Hepatocyte (in vitro differentiated cells): ENCODE measurements at places on chromosomes 4 and X. TPM values are rescaled to one million over a fixed set of nuclear protein-coding genes. Genes with fewer than 3 reads are reported as not detected.

DNA sequence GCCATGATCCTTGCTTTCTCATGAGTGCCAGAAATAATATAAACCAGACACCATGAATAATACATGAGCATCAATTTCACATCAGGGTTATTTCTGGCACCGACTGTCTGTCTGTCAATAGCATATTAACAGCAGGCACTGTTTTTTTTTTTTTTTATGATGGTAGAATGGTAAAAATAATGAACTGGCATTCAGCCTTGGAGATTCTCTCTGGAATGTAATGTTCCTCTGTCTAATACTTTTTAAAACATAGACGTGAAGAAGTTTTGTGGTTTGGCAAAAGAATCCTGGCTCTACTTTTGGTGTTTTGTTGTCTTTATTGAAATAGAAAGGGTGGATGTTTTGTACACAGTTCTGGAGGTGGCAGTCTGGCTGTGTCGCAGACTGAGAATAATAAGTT, 874.6 kb upstream of the PRKX start:
- DNase-seq: no peak
- no peaks in the 10 kb centered on the region for H3K4me1 ChIP-seq
- H3K27me3 ChIP-seq: no peaks in the 10 kb centered on the region
- no peak overlapping the region for H3K27ac ChIP-seq

GRCh38 chrX:65508851-65509250, 25.7 kb downstream of the LAS1L start:
- no peaks in the 10 kb centered on the region for H3K4me1 ChIP-seq
- no peaks in the 10 kb centered on the region for H3K36me3 ChIP-seq
- no peak for DNase-seq
- H3K4me3 ChIP-seq: no peak overlapping the region

GRCh38 chr4:61143461-61143860, 56.7 kb upstream of the ADGRL3 start:
- H3K4me3 ChIP-seq: no peak overlapping the region
- no peaks in the 10 kb centered on the region for H3K36me3 ChIP-seq
- no peaks in the 10 kb centered on the region for H3K27me3 ChIP-seq

GRCh38 chrX:41033299-41033698, 51.9 kb upstream of the USP9X start:
- no peak overlapping the region for H3K27ac ChIP-seq
- no peak for DNase-seq
- H3K4me1 ChIP-seq: no peaks in the 10 kb centered on the region

DNA sequence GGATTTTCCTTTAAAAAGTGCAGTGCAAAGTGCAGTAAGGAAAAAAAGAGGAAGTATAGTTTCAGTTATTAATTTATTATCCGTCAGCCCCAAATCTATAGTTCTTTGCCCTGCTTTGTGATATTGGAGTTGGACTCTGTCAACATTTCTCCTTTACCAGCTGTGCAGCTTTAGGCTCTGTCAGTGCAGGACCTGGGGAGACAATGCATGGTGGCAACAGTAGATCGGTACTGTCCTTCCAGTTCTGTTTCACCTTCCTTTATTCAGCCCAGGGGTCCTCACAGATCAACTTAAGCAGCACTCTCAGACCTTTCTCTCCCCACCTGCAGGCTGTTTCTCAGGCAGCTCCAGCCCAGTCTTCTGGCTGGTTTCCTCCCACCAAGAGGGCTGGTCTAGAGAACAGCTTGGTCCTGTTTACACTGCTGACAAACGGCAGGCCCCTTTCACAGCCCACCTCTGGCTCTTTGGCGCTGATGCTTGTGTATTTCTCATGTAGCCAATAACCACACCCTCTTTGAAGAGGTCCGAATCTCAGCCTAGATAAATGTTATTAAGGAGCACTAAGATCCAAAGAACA, 71.6 kb downstream of the MCUB start:
- H3K4me3 ChIP-seq: no peak overlapping the region
- no peak overlapping the region for H3K27ac ChIP-seq
- no peaks in the 10 kb centered on the region for H3K4me1 ChIP-seq
- no peaks in the 10 kb centered on the region for H3K27me3 ChIP-seq

DNA sequence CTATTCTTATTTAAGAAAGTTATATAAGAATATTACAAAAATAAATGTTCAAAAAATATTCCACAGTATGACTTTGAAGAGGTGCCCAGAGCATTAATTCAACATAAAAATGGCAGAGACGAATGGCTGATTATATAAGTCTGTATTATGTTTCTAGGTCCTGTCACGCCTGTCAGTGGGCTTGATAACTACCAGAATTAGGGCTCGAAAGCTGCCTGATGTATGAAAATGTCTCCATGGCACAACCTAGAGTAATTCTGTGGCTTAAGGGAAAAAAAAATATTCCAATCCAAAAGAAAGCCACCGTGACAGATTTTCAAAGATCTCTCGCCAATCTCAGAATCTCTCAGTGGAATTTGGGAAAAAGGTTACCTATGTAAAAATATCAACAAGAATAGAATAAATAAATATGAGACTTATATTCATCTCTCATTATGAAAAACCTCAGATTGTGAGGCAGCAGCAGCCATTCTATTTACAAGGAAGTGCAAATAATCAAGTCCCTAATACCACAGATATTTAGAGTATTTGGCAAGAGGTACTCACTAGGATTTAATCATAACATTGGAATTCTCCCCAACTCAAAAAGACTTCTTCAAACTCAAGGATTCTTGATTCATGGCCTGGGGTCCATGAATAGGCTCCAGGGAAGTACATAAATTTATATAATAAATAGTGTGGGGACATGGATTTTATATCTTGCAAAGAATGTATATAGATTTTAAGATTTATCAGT, 489.1 kb upstream of the INTU start:
- no peaks in the 10 kb centered on the region for H3K4me1 ChIP-seq
- H3K27ac ChIP-seq: no peak overlapping the region
- DNase-seq: no peak
- no peaks in the 10 kb centered on the region for H3K36me3 ChIP-seq
- H3K4me3 ChIP-seq: no peak overlapping the region
- H3K27me3 ChIP-seq: no peaks in the 10 kb centered on the region

- H3K36me3 ChIP-seq: no peaks in the 10 kb centered on the region
- H3K4me3 ChIP-seq: no peak overlapping the region
- no peaks in the 10 kb centered on the region for H3K27me3 ChIP-seq
Observed at GRCh38 chr4:109990261-109991257, 77.9 kb downstream of the EGF start.

- H3K27me3 ChIP-seq: no peaks in the 10 kb centered on the region
- peaks cover 3% of the 10 kb centered on the region for H3K4me1 ChIP-seq
- no peaks in the 10 kb centered on the region for H3K36me3 ChIP-seq
- no peak overlapping the region for H3K27ac ChIP-seq
Observed at GRCh38 chr4:146255874-146256273, 41.5 kb downstream of the REELD1 start.

GRCh38 chr4:90002441-90003062, 107.9 kb downstream of the MMRN1 start:
- no peaks in the 10 kb centered on the region for H3K36me3 ChIP-seq
- peak overlapping the region; percentile 8 for H3K27ac ChIP-seq
- H3K4me3 ChIP-seq: no peak overlapping the region
- H3K27me3 ChIP-seq: no peaks in the 10 kb centered on the region
- no peak for DNase-seq

- no peak overlapping the region for H3K4me3 ChIP-seq
- H3K4me1 ChIP-seq: no peaks in the 10 kb centered on the region
- H3K27me3 ChIP-seq: no peaks in the 10 kb centered on the region
- no peak for DNase-seq
- no peak overlapping the region for H3K27ac ChIP-seq
Observed at GRCh38 chrX:39227371-39227770, 426.1 kb downstream of the MID1IP1 start.

GRCh38 chr4:30714408-30715031, 5.6 kb upstream of the PCDH7 start:
- H3K4me1 ChIP-seq: no peaks in the 10 kb centered on the region
- no peak overlapping the region for H3K27ac ChIP-seq
- H3K4me3 ChIP-seq: no peak overlapping the region
- no peaks in the 10 kb centered on the region for H3K36me3 ChIP-seq

DNA sequence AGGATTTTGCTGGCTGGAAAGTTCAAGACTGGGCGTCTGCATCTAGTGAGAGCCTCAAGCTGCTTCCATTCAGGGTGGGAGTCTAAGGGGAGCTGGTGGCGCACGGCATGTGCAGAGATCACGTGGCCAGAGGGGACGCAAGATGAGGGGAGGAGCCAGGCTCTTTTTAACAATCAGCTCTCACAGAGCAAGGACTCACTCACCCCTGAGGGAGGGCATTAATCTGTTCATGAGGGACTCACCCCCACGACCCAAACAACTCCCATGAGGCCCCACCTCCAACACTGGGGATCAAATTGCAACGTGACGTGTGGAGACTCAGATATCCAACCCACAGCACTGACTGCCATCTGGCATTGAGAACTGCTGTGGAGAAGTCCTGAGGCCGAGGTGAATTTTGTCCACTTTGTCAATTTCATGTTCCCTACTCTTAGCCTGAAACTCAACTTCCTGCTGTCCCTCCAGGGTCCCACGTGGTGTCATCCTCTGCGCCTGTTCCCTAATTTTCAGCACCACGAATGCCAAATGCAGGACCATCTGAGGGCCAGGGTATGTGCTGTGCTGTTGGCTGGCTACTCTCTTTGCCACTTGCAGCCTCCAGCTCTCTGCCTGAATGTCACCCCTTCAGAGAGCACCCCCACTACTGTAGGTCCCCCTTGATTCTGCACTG, 5.6 kb downstream of the ZFP92 start:
- DNase-seq: no peak
- H3K27ac ChIP-seq: no peak overlapping the region
- no peaks in the 10 kb centered on the region for H3K36me3 ChIP-seq
- no peaks in the 10 kb centered on the region for H3K4me1 ChIP-seq
- H3K4me3 ChIP-seq: no peak overlapping the region

DNA sequence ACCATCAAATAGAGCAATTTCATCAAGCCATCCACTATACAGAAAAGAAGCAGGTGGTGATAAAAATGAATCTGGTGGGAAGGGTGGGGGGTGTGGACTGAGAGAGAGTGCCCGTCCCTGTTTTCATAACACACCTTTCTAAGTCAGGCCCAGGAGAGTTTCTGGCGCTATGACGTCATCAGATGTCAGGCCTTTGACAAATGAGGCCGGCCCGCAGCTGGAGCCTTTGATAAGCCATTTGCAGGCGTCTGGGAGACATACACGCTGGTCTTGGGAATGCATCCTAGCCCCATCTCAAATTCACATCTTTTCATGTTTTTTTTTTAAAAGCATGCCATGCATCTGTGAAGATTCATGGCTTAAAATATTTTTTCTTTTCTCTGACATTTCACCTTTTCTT, 404.5 kb downstream of the BCOR start:
- no peaks in the 10 kb centered on the region for H3K36me3 ChIP-seq
- H3K27ac ChIP-seq: no peak overlapping the region
- H3K4me1 ChIP-seq: peaks cover 12% of the 10 kb centered on the region
- no peak overlapping the region for H3K4me3 ChIP-seq

DNA sequence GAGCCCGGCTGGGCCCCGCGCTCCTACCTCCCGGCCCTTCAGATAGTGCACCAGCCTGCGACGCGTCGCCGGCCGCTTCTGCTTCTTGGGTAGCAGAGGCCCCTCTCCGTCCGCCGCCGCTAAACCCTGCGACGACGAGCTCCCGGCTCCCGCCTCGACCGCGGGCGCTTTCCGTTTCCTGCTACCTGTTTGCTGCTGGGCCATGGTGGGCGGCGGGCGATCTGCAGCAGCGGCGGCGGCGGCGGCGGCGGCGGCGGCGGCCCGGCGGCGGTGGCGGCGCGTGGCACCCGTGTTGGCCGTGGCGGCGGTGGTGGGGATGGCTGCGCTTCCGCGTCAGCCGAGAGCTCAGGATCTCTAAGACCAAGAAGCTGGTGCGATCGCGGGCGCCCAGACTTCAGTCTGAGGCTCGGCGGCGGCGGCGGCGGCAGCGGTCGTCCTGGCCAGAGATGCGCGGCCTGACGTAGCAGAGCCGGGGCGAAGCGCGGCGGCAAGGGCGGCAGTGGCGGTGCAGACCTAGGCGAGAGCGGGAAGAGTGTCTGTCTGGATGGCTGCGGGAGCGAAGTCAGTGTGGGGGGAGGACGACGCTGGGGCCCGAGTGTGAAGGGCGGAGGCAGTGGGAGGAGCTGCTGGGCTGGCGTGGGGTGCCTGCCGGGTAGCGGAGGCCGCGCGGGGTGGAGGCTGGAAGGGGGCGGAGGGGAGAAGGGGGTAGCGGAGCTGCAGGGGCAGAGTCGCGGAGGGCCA, at the start of gene DCAF12L2:
TSS of gene DCAF12L2 (minus strand) at position 569 of the 741 bp plus-strand sequence. CDS start at position 204, 365 bp downstream.
- peak; percentile 23 for DNase-seq
- H3K27me3 ChIP-seq: no peaks in the 10 kb centered on the region
- H3K27ac ChIP-seq: no peak within 1 kb of the TSS
- no peaks in the 10 kb centered on the region for H3K4me1 ChIP-seq
- no peaks in the 10 kb centered on the region for H3K36me3 ChIP-seq

GRCh38 chr4:112766422-112766821, 129.5 kb downstream of the LARP7 start:
- no peaks in the 10 kb centered on the region for H3K36me3 ChIP-seq
- H3K4me1 ChIP-seq: no peaks in the 10 kb centered on the region

GRCh38 chr4:96154676-96155075, 314.8 kb downstream of the PDHA2 start:
- H3K36me3 ChIP-seq: no peaks in the 10 kb centered on the region
- DNase-seq: no peak
- no peaks in the 10 kb centered on the region for H3K27me3 ChIP-seq
- H3K4me1 ChIP-seq: no peaks in the 10 kb centered on the region
- no peak overlapping the region for H3K4me3 ChIP-seq
- H3K27ac ChIP-seq: no peak overlapping the region

GRCh38 chrX:113873056-113873455, 710.8 kb upstream of the HTR2C start:
- H3K27ac ChIP-seq: no peak overlapping the region
- no peak overlapping the region for H3K4me3 ChIP-seq
- no peaks in the 10 kb centered on the region for H3K27me3 ChIP-seq

DNA sequence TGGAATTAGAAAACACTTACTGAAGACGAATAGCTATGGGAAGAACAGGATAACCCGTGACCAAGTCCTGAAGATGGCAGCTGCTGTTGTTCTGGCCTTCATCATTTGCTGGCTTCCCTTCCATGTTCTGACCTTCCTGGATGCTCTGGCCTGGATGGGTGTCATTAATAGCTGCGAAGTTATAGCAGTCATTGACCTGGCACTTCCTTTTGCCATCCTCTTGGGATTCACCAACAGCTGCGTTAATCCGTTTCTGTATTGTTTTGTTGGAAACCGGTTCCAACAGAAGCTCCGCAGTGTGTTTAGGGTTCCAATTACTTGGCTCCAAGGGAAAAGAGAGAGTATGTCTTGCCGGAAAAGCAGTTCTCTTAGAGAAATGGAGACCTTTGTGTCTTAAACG, 2.4 kb downstream of the AGTR2 start:
- H3K4me3 ChIP-seq: no peak overlapping the region
- DNase-seq: no peak
- H3K27ac ChIP-seq: no peak overlapping the region
- no peaks in the 10 kb centered on the region for H3K36me3 ChIP-seq
- no peaks in the 10 kb centered on the region for H3K27me3 ChIP-seq

- H3K27me3 ChIP-seq: peaks cover 11% of the 10 kb centered on the region
- H3K4me3 ChIP-seq: no peak overlapping the region
- no peaks in the 10 kb centered on the region for H3K36me3 ChIP-seq
- DNase-seq: no peak
Observed at GRCh38 chr4:118029224-118029623, 5.1 kb upstream of the NDST3 start.

The STARD8 gene
- 3.2 and 3.3 TPM in 2 replicates for total RNA-seq

The SLC9B1 gene
- total RNA-seq: not detected in 2 replicates

The HTRA3 gene
- total RNA-seq: 17.7 and 19.4 TPM in 2 replicates

The SLC6A14 gene
- total RNA-seq: 0.72 and 2.7 TPM in 2 replicates

The FAM156B gene
- 15.3 and 20.1 TPM in 2 replicates for total RNA-seq

The SLC16A2 gene
- 11.2 and 13.8 TPM in 2 replicates for total RNA-seq

The FREM3 gene
- total RNA-seq: 0.20 and 0.23 TPM in 2 replicates

The SSX1 gene
- not detected in 2 replicates for total RNA-seq

The CFP gene
- 0.23 TPM in 1 of 2 replicates, not detected in the other for total RNA-seq

The SCD5 gene
- 14.7 and 19.2 TPM in 2 replicates for total RNA-seq

The VEGFD gene
- 0.76 and 0.80 TPM in 2 replicates for total RNA-seq

The TRIM60 gene
- not detected in 2 replicates for total RNA-seq

The DMRTC1 gene
- not detected in 2 replicates for total RNA-seq

The SPACA5 gene
- total RNA-seq: not detected in 2 replicates
